Right renal pelvis (tissue), 4 donors: ENCODE measurements at places on chromosomes 13 and 19.

GRCh38 chr19:35063940-35064818 lies 22.7 kb downstream of the HPN start:
- DNase-seq, result no peak

DNA sequence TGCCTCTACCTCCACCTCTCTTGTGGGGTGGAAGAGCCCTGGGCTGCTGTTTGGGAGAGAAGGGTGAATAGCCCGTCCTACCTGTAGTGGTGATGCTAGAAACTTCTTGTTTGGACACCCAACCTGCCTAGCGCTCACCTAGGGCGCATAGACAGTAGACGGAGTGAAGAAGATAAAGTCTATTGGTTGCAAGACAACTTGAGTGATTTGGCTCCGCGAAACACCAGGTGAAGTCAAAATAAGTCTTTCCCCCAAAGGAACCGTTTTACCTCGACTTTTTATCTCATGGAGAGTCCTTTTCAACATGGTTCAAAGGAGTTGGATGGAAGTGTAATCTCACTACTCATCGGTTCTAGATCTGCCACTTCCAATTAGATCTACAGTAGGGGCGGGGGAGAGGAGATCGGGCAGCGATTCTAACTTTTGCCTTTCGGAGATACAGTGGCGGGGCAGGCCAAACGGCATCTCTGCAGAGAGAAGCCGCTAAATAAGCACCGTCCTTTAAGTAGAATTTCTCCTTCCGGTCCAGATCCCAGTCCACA lies 694 bp upstream of the ZIC5 start:
- no peak for DNase-seq

DNA sequence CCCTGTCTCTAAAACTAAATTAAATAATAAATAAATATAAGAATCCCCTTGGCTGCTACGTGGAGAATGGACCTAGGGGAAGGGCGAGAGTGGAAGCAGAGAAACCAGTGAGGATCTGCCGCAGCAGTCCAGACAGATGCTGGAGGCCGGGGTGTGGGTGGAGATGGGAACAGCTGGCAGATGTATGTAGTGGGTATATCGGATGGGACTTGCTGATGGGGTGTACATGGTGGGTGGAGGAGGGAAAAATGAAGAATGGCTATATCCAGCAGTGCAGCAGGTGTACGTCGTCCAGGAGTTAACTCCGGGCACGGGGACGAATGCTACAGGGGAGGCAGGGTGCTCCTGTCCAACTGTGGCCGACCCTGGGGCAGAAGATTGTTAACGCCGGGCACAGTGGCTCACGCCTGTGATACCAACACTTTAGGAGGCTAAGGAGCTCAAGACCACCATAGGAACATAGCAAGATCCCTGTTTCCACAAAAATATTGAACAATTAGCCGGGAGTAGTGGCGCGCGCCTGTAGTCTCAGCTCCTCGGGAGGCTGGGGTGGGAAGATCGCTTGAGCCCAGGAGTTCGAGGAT lies 654 bp downstream of the CEP89 start:
- no peak for DNase-seq

GRCh38 chr13:98681049-98681448 lies 71.4 kb downstream of the SLC15A1 start:
- DNase-seq, result no peak

GRCh38 chr19:29873024-29873800 lies 61.4 kb downstream of the CCNE1 start:
- DNase-seq, result no peak
